ENCODE measurements at places on chromosomes 2 and 18.
A peak's percentile ranks its signal among the peaks of the same experiment; 100 is the strongest.

DNA sequence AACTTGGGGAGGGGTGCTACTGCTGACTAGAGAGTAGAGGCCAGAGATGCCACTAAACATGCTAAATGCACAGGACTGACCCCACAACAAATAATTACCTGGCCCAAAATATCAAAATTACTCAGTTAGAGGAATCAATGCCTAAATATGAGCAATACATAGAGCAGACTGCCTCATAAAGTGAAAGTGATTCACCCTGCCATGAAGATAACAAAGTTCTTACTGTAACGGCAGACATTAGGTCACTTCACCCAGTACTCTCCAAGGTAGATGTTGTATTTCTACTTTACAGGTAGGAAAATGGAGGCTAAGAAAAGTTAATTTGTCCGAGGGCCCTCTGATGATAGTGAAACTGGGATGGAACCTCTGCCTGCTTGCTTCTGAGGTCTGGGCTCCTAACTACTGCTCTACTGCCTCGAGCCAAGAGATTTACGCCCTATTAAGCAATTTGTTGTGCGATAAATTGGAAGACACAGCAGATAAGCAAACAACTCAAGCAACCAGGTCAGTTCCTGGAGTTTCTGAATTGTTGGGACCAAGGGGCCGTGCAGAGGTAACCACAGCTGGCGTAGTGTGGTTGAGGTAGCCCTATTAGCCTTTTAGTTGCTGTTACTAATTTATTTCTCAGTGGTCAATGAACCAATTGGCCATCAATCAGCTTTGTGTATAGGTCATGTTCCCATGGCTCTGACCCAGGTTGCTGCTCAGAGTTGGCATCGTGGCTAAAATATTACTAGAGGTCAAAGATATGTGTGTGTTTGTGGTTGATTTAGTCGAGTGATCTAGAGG is 4.8 kb downstream of the DHRS9 start:
- DNase-seq = no peak

- no peak for DNase-seq
Observed at GRCh38 chr2:143241403-143242088, 112.3 kb downstream of the ARHGAP15 start.

DNA sequence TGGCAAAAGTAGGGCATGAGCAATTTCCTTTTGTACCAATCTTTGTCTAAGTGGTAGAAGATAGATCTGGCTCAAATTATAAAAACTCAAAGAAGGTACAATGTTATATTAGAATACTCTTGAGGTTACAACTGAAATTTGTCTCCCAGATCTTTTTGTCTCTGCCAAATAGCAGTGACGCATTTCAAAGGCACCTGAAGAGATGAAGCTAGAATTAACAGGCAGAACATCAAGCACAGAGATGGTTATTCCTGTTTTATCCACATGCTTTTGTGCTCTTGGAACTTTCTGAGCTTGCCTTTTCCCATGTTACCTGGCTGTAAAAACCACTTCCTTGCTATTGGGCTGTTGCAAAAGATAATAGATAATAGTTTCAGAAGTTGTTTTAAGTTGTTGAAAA is 74.3 kb downstream of the GREB1L start:
- no peak for DNase-seq

DNA sequence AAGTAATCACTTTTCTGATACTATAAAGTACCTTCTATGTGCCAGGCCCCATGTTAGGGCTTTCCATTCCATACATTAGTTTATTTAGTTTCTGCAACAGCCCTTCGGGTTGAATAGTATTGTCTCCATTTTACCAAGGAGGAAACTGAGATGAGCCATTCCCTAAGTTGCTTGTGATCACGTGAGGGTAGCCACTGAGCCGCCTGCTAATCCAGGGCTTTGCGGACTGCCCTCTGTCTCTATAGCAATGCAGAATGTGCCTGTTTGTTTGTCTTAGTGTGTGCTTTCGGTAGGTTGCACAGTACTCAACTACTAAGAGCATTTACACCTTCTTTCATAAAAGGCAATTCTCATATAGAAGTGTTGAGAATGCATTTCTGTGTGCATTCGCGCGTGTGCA is 5.0 kb downstream of the EMILIN2 start:
- DNase-seq = no peak

GRCh38 chr2:19228181-19228593 is 130.2 kb downstream of the OSR1 start:
- no peak for DNase-seq

GRCh38 chr2:121489284-121489683 is 41.4 kb upstream of the RNU4ATAC start:
- peak; percentile 38 for DNase-seq

DNA sequence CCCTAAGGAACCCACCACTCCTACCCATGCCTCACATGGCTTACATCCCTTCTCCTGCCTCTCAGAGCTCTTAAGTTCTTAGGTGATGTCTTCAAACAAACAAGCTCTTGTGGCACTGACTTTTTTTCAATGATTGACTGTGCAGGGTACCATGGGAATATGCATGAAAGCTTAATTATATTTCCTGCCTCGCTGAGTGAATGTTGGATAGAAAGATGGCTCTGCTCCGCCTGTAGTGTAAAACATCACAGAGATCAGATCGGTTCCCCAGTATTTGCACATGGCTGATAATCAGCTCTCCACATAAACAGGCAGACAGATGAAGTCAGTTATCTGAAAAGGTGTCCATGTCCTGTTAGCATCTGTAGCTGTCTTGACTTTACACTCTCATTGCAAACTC is 820.8 kb downstream of the TDRD15 start:
- DNase-seq = no peak

- peak; percentile 15 for DNase-seq
Observed at GRCh38 chr2:195486987-195487644, 169.9 kb upstream of the SLC39A10 start.

GRCh38 chr2:237214030-237214675 is 128.5 kb downstream of the COPS8 start:
- DNase-seq = no peak

DNA sequence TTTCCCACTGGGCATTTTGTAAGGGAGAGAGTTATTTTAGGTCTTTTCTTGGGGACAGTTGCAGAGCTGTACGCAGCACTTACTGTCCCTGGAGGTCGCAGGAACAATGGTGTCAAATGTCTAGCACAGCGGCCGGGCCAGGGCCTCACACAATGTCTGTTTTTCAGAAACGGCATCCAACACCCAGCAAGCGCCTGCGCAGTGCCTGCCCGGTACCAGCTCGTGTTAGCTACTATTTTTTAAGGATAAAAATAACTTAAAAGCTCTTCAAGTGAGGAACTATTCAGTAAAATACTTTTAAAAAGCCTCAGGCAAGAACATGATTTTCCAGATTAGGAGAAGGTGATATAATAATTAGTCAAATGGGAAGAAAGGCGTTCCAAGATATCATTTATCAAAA is 90.0 kb downstream of the MBP start:
- DNase-seq = no peak

DNA sequence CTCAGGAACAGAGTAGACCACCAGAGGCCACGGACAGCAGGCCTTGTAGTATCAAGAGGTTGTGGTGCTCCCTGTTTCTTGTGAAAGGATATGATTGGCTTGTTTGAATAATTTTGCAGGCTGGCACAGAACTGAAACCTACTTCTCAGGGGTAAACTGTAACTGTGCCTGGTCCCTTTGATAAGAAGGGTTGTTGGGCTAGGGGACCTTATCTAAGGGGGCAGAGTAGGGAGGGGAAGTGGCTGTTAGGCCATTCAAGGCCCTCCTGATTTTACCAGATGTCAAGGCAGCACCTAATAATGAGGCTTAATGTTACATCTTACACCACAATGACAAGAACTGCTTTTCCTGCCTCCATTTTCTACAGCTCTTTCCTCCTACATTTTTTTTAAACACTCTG is 45.6 kb downstream of the GPR39 start:
- DNase-seq = no peak

DNA sequence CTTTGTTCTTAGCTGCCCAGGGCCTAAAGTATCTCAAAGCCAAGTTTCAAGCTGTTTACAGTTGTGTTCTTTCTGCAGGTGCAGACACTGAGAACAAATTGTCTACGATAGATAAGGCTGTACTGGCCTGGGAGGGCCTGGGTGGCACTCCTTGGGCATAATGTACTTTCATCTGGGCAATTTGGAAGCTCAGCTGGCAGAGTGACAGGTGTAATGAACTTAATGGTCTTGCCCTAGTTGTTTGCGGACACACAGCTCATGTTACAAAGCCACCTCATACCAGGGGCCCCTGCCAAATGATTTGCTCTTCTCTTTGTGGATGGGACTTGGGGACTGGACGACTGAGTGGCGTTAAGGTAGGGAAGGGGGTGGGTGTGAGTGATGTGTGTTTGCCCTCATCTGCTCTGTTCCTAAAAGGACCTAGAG is 4.3 kb downstream of the LDLRAD4 start:
- DNase-seq = no peak

- DNase-seq = no peak
Observed at GRCh38 chr2:31525876-31526275, 54.9 kb downstream of the SRD5A2 start.

DNA sequence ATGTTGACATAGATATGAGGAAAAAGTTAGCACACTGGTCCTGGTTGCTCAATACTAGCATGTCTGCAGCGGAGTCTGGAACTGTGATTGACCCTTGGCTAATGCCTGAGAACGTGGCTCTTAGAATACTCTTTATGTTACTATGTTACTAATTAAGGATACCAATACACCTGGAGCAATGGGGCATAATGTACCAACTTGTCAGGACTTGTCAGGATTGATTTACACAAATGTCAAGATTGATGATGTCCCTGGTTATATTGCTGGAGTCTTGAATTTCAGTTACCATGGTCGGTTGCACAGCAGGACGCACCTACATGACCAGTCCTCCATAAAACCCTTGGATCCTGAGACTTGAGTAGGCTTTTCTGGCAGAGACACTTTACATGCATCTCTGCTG is 810.9 kb downstream of the CPS1 start:
- DNase-seq = no peak

DNA sequence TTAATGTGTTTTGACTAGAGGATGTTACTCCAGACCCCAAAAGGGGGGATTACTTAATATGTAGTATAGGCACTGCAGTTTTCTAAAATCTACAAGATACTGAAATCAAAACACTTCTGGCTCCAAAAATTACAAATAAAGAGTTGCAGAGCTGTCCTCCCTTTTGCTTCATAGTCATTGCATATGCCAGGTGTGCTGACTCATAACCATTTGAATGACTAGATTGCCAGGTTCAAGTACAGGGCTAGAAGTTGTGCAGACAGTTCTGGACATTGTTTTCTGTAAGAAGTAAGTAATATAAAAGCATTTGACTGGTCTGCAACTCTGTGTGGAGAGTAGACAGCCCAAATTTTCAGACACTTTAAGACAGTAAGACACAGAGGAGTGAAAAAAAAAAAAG is 6.7 kb downstream of the CWC22 start:
- DNase-seq = no peak

DNA sequence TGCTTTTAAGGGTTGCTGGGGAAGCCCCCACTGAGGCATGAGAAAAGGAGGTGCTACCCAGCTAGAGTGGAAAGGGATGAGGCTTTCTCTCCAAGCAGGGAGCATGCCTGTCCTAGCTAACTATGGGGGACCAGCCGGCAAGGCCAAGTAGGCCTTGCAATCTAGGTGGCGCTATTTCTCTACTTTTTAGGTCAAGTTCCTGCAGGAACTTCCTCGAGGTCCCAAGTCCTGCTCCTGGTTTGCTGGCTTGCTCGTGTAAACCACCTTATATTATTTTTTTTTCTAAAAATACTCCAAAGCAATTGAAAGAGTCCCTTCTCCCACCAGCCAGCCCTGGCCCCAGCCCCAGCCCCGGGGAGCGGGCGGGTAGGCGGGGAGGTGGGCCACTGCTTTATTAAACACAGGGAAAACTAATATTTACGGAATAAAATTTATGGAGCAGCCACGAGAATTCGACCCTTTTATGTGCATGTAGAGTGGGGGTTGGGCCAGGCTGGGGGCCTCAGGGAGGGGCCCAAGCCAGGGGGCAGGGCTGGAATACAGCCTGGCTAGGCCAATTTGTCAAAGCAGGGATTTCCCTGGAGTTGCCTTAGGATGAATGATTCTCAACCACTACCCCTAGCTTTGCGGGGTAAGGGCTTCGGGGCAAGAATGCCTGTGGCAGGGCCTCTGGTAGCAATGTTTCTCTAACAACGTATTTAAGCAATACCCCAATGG is 12.8 kb upstream of the IHH start:
- DNase-seq = peak; percentile 16

- DNase-seq = no peak
Observed at GRCh38 chr2:7444626-7445025, 527.4 kb downstream of the RNF144A start.

- no peak for DNase-seq
Observed at GRCh38 chr2:159072795-159073194, 104.4 kb downstream of the TANC1 start.

- no peak for DNase-seq
Observed at GRCh38 chr2:235845245-235845644, 322.9 kb downstream of the GBX2 start.

GRCh38 chr2:43218155-43218701 is 8.2 kb downstream of the ZFP36L2 start:
- no peak for DNase-seq

DNA sequence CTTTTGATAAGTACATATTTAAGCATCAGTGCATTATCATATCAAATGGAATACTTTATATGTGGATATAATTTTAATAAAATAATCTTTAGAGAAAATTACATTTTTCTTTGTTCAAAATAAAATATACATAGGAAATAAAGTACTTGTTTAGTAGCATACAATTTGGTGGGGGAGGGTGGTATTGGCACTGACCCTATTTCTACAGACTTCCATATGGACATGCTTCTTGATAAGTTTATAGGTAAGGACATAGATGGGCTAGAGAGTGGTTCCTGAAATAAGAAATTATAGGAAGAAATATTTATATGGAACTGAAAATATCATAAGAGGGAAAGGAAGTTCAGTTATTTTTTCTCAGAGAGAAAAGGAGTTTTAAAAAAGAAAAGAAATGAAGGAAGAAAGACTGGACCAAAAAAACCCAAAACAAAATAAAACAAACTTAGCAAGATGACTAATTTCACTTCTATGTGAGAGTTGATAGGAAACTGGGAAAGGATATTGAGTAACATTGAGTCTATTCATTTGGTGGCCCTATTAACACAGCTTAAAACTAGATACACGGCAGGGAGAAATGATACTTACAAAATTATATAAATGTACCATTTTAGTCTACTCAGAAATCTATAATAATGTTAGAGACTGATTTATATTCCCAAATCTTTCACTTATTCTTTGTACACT is 505.9 kb downstream of the ERBB4 start:
- no peak for DNase-seq

Measured in NCI-H446 treated with DMSO at 0.1 percent for 48 hours (cell line).